MM.1S (cell line): ENCODE measurements at places on chromosomes 3 and 15.

DNA sequence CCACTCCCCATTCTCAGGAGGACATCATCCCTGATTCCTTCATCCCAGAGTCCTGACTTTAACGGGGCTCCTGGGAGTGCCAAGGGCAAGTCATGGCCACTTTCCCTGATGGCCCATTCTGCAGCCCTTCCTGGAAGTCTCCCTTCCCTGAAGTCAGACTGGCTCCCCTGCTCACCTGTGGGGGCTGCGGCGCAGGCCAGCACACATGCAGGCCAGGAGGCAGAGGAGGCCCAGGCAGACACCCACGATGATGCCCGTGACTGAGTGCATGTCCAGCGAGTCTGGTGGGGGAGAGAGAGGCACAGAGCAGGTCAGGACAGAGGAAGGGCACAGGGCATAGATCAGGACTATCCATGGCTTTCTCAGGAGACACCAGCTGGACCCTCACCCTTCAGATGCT, 8.6 kb upstream of the IGDCC3 start:
- DNase-seq = no peak

GRCh38 chr3:104547031-104547430, 819.7 kb upstream of the ALCAM start:
- no peak for DNase-seq

DNA sequence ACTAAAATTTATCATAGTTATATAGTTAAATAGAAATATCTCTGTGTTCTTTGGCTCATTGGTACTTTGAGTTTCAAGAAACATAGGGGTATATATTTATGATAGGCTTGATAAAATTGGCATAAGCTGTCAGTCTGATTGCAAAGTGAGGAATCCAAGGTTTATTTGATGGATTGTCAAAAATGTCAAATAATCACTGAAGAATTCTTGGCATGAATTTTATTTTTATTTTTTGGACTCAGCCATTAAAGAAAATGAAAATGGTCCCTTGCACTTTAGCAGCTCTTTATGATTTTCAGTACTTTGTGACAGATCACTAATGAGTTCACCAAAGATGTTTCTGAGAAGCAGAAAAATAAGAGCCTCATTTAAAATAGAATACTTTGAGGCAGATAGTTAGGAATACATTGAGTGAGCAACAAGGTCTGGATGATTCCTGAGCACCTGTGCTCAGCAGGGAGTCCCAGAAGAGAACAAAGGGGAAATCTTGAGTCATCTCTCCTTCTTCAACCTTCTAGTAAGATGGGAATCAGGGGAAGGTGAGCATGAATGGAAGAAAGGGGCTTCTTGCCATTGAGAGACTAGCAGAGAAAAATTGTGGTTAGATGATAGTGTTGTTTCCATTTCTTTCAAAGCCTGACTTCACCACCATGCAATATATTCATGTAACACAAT, 85.3 kb upstream of the VEPH1 start:
- DNase-seq = no peak

GRCh38 chr3:50275996-50276761, 2.7 kb upstream of the LSMEM2 start:
- no peak for DNase-seq

DNA sequence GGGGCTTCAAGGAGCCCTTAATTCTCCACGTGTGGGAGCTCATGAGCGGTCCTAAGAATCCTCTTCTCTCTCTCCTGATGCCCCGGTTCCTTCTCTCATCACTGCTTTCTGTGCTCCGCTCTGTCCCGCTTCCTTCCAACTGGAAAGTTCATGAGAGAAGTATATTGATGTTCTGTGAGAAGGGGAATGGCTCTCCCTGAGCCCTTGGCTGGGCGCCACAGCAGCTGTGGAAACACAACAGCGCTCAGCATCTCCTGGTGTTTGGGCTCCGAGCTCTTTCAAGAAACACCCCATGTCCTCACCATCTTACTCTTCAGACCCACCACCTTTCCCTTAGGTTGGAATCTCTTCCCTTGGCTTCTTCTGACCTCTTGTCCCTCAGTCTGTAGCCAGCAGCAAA, 161.7 kb downstream of the VGLL4 start:
- no peak for DNase-seq

DNA sequence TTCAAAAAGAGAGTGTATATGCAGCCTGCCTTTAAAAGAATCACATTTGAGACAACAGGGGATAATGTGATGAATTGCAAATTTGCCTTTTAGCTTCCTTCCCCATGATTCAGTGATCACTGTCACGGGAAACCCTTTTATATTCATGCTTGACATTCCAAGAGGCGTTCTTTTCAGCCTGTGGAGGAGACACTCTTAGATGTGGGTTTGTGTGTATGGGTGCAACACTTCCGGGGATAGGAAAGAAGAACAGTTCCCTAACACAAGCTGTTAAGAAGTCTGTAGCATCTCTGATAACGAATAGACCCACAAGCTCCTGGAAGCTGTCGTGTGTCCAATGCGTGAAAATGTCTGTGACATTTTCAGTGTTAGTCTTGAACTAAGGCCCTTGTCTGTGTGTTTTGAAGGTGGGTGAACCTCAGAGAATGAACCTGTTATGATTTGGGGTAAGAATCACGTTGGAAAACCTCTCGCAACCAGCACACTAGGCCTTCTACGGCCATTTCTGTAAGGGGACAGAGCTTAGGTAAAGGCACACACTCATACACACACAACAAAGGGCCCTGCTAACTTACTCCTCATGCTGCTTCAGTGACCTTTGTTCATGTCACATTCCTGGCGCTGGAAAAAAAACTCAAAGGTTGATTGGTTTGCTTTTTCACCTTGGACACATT, 229.2 kb upstream of the ST8SIA2 start:
- DNase-seq = no peak

DNA sequence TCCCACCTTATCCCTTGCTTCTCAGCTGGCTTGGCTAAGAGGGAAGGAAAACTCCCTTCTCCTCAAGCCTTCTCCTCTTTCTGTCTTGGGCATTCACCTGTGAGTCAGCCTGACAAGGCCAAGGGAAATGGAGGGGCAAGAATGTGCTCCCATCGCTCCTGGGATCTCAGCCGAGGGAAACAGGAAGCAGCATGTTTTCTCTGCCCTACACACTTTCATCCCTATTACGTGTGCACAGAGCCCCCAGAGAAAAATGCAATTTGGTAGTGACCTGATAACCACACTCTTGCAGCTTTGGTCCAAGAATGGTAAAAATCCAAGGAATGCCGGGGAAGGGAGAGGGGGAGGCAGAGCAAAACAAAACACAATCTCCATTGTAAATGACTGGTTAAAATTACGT, 32.9 kb upstream of the MTMR10 start:
- no peak for DNase-seq

DNA sequence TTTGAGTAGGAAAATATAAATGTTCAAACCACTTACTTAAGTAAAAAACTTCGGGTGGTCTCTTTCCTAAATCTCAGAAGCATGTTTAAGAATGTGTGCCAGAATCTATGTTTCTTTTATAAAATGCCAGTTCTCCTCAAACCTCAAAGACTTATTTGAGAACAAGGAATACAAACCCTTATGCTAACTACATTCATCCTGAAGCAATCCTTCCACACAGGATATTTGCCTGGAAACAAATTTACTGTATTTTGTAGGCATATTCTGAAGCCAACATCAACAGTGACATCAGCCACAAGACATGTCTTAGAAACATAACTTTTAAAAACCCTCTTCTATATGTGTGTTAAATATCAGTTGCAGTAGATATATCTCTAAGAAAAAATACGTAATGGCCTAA, 1077.0 kb downstream of the ROBO1 start:
- no peak for DNase-seq

DNA sequence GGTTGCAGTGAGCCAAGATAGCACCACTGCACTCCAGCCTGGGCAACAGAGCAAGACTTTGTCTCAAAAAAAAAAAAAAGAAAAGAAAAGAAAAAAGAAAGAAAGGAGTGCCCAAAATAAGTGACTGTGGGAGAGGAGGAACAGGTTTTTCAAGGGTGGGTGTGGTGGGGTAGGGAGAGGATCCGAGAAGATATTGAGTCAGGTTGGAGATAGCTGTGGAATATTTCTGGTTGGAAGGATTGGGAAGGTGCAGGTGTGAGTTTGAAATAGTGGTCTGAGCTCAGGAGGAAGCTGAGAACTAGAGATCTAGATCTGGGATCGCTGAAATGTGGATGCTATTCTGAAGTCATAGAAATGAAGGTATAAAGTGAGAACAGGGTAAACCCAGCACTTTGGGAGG, 7.8 kb downstream of the SCAMP2 start:
- no peak for DNase-seq

- DNase-seq = no peak
Measured at GRCh38 chr15:50304836-50305235, 39.3 kb upstream of the HDC start.

DNA sequence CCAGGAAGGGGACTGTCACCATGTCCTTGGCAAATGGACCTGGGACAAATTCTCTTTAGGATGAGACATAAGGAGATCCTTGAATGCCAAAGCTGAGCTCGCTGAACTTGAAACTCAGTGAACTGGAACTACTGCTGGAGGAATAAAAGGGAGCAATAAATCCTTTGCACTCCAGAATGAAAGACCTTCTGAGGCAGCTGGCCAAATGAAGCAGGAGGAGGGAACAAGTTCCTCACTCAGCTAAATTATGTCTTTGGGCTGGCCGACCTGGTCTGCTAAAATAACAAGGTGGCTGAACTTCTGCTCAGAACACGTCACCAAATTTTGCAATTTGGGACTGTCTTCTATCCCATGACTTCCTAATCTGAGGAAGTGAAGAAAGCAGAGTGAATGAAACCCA, 314.7 kb downstream of the LPP start:
- no peak for DNase-seq

DNA sequence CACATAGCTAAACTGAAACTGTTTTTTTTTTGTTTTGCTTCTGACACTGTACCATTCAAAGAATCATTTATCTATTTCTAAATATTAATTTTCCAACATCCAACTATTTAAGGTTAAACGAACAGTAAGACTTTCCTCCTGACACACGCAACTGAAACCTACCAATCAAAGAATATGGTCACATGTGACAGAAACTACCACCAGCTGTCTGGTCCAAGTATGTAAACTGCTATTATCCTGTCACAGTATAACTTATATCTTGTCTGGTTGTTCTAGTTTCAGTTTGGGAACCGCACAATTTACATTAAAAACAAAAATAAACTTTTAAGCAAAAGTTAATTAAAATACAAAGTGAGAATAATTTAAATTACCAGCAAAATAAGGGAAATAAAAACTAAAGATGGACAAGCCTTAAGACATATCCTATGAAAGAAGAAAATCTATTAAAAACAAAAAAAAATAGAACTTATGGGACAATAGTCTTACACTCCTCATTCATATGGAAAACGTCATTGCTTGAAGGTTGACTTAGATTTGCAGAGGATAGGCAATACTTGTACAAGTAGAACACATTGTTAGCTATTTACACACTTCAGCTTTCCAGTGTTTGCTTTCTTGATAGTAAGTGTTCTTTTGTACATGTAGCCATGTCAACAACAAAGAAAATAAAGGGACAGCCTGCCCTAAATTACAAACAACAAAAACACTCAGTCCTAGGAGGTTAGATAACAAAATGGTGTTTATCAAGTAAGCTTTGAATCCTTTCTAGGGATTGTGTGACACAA, 26.8 kb upstream of the CHRM5 start:
- peak; percentile 88 for DNase-seq

GRCh38 chr15:25394898-25395297, 43.9 kb downstream of the UBE3A start:
- DNase-seq = no peak

- no peak for DNase-seq
Measured at GRCh38 chr15:47333734-47334133, 383.6 kb upstream of the SEMA6D start.

DNA sequence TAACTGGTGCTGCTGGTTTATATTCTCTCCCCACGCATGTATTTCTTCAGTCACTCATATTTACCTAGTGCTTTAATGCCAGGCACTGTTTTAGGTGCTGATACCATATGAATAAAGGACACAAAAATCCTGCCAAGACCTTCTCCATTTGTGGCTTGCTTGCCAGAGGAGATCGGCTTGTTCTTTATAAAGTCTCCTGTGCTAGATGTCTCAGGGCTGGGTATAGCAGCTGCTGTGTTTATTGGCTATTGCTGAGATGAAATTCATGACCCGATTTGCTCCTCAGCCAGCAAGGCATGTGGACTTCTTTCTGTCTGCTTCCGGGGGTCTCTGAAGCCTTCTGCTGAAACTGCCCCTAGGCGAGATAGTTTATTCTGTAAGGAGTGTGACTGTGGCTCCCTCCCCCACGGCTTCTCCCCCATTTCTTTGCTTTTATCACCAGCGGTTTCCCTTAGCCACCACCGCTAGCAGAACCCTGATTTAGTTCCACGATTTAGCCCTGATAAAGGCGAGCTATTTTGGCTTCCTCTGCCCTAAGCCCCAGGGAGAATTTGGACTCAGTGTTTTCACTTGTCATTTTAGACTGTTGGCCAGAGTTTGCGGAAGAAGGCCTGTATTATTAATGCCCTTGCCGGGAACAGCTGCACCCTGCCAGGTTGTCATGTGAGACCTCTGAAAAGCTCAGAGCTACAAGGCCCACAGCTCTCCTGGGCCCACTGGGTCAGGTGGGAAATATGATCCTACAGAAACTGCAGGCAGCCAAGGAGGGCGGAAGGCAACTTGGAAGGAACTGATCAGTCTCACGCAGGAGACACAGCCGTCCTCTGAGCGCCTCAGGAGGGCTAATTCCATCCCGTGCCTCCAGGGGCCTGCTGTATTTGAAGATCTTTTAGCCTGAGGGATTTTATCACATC, 46.8 kb downstream of the ST6GAL1 start:
- DNase-seq = no peak

GRCh38 chr3:151946606-151947005, 73.2 kb downstream of the SUCNR1 start:
- DNase-seq = no peak

- peak; percentile 88 for DNase-seq
Measured at GRCh38 chr3:39388741-39389248, 5.6 kb downstream of the SLC25A38 start.

DNA sequence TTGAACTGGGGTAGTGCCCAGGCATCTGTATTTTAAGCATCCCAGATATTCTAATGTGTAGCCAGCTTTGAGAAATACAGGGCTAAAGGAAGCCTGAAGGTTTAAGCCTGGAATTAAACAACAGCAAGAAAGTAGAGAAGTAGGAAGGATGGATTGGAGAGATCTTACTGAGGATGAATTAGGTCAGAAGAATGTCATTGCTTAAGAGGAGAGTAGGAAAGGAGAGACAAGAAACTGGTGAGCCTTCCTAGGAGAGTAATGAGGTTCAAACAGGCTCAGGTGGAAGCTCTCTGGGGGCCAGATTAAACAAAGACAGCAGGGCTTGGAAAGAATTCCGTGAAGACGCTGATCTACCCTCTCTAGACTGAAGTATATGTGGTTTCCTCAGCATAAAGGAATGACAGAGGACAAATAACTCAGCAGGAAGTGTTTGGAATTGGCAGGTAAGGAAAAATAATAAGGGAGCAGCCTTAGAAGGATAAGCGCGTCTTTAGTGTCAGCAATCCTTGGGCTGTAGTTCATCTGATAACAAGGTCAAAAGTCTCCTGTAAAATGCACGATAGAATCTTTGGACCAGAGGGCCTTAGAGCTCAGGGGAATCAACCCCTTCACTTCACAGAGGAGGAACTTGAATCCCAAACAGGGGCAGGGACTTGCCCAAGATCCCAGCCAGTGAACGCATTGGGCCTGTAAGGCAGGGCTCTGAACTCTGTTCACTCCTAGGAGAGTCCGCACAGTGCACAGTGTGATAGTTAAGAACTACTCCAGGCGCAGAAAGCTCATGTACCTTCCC, 90.9 kb downstream of the TP63 start:
- no peak for DNase-seq

GRCh38 chr15:36152936-36153335, 426.5 kb upstream of the CDIN1 start:
- no peak for DNase-seq
